Glomerular endothelial cell (primary cell): ENCODE measurements at places on chromosomes 5 and 9. TPM values are rescaled to one million over a fixed set of nuclear protein-coding genes. Genes with fewer than 3 reads are reported as not detected.

Gene RGS7BP
- total RNA-seq, result 23.9 and 24.1 TPM in 2 replicates

Gene SDHA
- 99.9 and 106 TPM in 2 replicates for total RNA-seq

Gene COL15A1
- 1.5 and 5.8 TPM in 2 replicates for total RNA-seq

Gene BDP1
- total RNA-seq, result 19.3 and 25.6 TPM in 2 replicates

Gene TMEM252
- total RNA-seq, result not detected in 2 replicates

DNA sequence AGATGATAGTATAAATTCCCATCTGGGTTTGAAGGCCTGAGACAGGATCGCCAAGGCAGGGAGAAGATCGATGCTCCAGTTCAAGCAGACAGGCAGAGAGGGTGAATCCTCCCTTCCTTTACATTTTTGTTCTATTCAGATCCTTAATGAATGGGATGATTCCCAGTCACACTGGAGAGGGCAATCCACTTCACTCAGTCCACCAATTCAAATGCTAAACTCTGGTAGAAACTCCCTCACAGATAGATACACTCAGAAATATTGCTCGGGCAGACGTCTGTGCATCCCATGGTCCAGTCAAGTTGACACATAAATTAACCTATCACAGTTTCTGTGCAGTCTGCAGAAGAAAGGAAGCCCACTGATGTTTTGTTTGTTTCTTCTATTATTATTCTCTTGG, 193.1 kb upstream of the ZNF462 start:
- no peak for DNase-seq

DNA sequence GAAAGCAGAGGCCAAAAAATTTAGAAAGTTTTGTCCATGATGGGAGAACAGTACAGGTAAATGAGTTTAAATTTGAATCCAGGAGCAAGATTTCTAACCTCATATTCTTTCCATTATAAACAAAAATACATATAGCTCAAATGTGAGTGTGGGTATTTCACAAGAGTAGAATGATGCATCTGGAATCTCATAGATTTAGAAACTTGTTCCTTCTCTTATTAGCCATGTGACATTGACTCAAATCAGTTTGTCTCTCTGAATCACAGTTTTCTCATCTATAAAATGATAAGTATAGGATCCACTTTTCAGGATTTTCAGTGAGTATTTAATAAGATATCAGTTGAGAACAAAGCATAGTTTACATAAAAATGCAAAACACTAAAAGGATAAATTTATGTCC, 436.3 kb upstream of the PAPPA start:
- DNase-seq, result no peak

- no peak for DNase-seq
These were observed at the start of gene NTRK2 for GRCh38 chr9:84669288-84670137. NTRK2 (plus strand) TSS chr9:84669729; CDS start chr9:84670749, 1,020 bp downstream.

GRCh38 chr5:103093727-103094126, 26.2 kb downstream of the GIN1 start:
- DNase-seq, result no peak

- DNase-seq, result no peak
These were observed at the start of gene SURF6 for GRCh38 chr9:133335924-133336811. SURF6 (minus strand) TSS chr9:133336188; CDS start chr9:133336132, 56 bp downstream.

DNA sequence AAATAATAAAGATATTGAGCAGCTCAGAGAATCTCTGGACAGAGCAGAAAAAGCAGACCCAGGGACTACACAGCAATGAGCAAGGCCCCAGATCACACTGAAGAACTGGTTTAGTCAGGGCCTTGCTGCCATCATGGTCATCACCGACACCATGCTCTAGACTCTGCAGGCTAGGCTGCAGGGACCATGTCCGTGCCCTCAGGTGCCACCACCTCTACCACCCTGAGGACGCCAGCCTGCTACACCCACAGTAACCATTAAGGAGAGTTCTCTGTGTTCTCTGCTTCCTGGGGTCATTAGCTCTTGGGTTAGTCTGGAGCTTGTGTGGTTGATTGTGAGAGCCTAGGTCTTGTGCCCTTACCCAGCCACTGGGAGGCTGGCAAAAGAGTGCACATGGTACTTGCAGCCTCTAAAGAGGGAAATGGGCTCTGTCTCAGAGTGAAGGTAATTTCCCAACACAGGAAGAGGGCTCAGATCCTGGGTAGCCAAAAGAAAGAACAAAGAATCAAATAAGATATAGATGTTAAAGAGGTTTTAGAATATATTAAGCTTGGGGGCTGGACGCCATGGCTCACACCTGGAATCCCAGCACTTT, 31.9 kb upstream of the JADE2 start:
- no peak for DNase-seq

DNA sequence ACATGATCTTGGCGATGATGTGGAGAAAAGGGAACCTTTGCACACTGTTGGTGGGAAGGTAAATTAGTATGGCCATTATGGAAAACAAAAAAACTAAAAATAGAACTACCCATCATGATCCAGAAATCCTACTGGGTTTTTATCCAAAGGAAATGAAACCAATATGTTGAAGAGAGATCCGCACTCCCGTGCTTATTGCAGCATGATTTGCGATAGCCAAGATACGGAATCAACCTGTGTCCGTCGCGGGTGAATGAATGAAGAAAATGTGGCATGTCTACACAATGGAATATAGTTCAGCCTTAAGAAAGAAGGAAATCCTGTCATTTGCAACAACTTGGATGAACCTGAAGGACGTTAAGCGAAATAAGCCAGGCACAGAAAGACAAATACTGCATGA, 84.5 kb downstream of the TTLL11 start:
- no peak for DNase-seq

GRCh38 chr5:78606241-78606640, 42.3 kb downstream of the LHFPL2 start:
- no peak for DNase-seq

- DNase-seq, result no peak
These were observed 21.0 kb downstream of the DIAPH1 start for GRCh38 chr5:141597814-141598213.

- no peak for DNase-seq
These were observed 66.1 kb upstream of the CTSL start for GRCh38 chr9:87659534-87660419.

GRCh38 chr9:126624912-126625311, 11.2 kb downstream of the LMX1B start:
- no peak for DNase-seq

DNA sequence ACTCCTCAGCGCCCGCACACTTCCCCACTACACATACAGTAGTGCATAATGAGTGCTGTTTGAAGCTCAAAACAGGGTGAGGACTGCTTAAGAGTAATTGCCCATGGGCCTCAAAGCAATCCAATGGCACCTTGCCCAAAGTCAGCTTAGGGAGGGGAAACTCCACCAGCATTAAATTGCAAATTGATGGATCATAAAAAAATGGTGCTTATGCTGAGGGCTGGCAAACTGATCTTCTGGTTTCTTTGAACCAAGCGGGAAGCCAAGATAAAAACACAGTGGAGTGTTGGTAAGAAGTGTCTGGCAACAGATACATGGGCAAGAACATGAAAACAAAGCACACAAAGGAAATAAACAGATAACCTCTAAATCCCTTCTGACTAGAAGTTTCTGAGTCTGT, 28.0 kb downstream of the TLE1 start:
- no peak for DNase-seq

GRCh38 chr9:120592210-120592609, 12.2 kb upstream of the CDK5RAP2 start:
- no peak for DNase-seq

DNA sequence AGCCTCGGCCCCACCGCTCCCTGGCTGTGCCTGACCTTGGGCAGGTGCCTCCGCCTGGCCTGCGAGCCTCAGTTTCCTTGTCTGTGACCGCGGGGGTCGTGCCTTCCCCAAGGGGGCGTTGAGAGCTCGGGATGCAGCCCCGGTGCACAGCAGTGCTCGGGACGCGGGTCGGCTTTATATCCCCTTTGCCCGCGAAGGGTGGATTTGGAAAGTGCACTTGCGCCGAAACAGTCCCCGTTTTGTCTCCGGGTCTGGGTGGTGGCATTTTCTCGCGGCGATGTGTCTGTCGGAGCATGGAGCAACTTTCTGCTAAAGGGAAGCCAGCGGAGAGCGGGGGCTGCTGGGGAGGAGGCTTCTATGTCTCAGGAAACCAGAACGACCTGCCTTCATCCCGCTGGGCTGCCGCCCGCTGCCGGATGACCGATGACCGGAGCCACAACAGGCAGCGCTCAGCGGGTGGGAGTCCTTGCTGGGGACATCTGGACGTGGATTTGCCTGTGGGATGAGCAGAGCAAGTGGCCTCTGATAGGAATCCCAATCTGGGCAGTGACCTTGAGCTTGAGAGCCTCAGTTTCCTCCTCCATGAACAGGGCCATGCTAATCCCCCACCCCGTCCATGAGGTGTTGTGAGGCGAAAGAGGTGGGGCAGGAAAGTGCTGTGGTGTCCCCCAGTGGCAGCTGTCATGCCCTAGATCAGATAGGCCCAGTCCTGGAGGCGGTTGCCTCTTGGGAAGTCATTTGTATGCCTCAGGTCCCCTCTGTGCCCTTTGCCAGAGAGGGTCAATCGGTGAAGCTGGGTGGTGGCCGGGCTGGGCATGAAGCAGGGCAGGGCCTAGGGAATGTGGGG, 651 bp downstream of the HRH2 start:
- no peak for DNase-seq

- DNase-seq, result no peak
These were observed 78.9 kb upstream of the ADRB2 start for GRCh38 chr5:148747536-148747906.
